ENCODE measurements at places on chromosomes 12 and 14.

DNA sequence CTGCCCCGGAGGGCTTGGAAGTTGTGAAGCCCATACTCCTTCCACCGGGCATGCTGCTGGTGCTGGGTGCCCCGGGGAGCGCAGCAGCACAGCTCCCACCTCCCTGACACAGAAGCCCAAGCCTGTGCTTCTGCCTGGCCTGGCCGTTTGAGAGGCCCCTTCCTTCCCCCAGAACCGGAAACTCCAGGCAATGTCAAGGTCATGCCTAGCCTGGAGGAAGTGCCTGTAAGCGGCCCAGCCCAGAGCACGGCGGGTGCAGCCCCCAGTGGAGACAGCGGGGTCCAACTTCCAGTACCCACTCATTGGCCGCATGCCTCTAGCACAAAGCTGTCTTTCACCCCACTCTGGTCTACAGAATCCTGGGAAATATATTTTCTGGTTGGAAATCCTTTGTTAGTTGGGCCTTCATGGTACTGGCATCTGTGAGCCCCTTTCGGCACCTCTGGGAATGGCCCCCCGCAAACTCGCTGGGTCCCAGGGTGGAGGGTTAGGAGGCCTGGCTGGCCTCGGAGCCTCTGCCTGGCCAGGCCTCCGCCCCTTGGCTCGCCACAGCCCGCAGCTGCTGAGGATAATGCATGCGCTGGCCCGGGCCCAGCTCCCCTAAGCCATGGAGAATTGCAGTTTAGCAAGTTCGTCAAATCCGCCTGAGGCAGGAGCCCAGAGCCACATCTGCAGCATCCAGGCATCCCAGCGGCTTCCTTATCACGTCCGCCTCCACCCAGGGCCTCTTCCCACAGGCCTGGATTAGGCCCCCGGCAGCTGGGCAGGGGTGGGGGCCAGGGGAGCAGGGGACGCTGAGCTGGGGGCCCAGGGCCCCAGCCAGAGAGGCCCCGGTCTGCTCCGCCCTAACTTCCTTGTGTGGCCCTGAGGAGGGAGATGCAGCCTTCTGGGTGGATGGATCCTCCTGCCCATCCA lies 48.9 kb upstream of the DLK1 start:
- DNase-seq: peak; percentile 57

- DNase-seq: no peak
These were observed 371.5 kb downstream of the ALG10 start for GRCh38 chr12:34393821-34394150.

DNA sequence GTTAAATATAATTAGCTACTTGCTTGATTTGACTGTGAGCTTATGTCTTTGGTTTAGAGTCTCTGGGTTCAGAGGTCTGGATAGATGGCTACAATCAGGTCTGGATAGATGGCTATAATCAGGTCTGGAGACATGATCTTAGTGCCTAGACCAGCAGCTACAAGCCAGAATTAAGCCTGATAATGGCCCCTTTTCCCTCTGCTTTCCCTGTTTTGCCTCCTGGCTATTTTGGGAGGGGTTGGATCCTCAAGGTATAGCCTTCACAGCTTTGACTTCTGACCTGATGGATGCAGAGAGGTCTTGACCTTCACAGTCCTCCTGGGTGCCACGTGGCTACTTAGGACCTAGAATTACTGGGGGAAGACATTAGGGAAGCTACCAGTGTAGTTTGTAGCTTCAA lies 877.7 kb downstream of the GALC start:
- DNase-seq: no peak

- no peak for DNase-seq
These were observed 160.7 kb upstream of the ARID2 start for GRCh38 chr12:45568808-45569207.

GRCh38 chr12:95066091-95066855 lies 7.1 kb downstream of the NR2C1 start:
- no peak for DNase-seq

GRCh38 chr14:100694579-100695422 lies 31.9 kb upstream of the DLK1 start:
- no peak for DNase-seq

DNA sequence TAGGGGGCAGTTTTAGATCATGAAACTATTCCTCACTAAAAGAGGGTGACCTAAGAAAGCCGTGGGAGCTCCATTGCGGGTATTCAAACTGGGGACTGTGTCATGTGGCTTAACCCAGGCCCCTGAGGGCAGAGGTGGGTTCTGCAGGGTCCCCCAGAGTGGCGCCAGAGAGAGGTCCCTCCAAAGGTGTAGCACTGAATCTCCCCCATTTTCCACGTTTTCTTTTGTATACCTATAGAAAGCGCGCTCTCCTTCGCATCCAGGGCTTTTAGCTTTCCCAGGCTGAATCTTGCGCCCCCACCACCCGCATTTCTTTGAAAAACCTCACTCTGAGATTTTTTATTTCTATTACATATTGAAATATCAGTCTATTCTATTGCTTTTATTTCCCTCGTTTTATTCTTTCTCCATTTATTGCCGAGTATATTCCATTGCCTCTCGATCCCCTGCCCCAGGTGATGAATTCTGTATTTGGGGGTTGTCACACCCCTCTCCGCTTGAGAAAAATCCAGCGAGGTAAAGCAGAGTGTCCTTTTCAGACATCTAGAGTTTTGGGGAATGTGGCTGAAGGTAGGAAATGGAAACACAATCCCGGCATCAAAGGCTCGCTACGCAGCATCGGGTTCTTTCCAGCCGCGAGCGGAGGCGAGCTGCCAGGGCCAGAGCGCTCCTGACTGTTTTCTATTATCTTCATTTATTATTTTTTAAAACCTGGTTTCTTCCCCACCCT lies 870 bp upstream of the HOXC13 start:
- DNase-seq: no peak

GRCh38 chr12:65822732-65823512 lies 1.4 kb upstream of the HMGA2 start:
- DNase-seq: no peak

DNA sequence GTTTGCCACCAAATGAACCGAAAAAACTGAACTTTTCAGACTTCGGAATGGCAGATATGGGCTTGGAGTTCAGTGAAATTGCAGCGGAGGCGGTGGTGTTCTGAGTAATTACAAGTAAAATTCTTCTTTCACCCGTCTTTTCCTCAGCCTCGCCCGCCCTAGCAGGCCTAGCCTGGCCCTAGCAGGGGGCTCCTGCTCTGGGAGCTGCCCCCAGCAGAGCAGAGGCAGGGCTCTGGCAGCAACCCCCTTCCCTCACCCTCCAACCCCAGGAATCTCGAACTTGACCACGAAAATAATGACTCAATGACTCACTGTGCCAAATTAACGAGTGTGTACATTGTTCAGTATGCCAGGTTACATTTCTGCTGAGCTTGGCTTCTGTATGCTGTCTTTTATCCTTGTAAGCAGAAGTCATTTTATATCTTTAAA lies 1.1 kb downstream of the PAPLN start:
- DNase-seq: no peak

DNA sequence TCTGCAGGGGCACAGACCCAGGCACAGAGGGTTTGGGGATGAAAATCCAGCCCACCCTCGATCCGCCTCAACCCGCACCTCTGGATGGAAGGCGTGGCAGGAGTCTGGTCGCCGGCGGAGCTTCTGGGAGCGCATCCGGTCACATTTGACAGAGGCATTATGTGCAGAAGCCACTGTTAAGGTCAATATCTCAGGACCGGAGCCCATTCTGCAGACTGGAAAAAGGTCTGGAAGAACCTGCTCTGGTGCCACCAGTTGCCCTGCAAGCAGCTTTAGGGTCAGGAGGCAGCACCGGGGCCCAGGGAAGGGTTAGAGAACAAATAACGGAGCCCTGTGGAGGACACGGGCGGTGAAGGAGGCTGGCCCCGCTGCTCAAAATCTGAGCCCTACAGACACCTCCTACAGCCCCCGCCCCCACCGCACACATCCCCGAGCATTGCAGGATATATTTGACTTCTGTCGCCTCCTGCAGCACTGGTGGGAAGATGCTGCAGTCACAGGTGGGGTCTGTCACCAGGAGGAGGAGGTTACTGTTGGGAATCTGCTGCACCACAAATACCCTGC lies 25.1 kb upstream of the LRTM2 start:
- DNase-seq: no peak

DNA sequence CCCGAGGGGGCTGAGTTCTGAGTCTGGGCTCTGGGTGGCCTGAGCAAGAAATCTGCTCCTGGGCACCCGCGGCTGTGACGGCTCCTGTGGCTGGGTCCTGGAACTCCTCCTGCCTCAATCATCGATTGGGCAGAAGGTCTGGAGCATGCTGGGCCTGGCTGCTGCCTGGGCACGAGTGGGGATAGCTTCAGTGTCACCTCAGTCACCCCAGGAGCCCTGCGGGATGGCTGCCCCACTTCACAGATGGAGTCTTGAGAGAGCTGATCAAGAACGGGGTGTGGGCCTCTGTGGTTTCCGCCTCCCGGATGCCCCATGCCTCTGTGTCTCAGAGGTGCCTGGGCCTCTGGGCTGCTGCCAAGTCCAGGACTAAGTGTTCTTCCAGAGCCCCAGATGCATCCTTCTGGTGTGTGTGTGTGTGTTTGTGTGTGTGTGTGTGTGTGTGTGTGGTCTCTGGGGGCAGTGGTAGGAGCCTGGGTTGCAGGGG lies 185.6 kb upstream of the C14orf180 start:
- no peak for DNase-seq

DNA sequence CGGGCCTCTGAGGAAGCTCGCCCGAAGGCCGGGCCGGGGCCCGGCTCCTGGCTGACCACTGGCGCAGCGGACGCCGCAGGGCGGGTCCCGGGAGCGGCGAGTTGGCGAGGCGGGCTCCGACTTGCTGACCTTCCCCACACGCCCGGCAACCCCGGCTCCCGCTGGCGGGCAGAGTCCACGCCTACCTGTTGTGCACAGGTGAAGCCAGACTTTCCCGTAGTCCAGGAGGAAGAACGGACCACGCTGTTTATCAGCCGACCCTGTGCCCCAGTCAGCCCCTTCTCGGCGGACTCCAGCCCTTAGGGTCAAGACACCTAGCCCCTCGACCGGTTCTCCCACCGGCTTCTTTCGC lies 407 bp downstream of the HEATR5A start:
- no peak for DNase-seq

GRCh38 chr14:103436533-103436932 lies 51.3 kb downstream of the MARK3 start:
- DNase-seq: no peak

- DNase-seq: no peak
These were observed 59.6 kb downstream of the DACT1 start for GRCh38 chr14:58697266-58697929.

DNA sequence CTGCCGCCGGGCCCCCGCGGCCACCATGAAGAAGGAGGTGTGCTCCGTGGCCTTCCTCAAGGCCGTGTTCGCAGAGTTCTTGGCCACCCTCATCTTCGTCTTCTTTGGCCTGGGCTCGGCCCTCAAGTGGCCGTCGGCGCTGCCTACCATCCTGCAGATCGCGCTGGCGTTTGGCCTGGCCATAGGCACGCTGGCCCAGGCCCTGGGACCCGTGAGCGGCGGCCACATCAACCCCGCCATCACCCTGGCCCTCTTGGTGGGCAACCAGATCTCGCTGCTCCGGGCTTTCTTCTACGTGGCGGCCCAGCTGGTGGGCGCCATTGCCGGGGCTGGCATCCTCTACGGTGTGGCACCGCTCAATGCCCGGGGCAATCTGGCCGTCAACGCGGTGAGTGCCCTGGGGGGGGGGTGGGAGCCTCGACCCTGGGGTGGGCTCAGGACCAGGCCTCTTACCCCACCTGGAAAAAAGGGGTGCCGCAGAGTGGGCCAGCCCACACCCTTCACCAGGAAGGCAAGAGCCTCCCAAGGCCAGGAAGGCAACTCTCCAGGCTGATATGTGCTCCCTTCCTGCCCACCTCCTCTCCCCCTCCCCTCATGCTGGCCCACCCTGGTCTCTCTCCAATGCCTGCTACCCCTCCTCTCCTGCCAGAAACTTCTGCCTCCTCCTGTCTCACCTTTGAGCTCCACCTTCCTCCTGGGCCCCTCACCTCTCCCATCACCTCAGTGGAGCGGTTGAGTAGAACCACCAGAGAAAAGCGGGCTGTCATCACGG lies 507 bp downstream of the AQP5 start:
- no peak for DNase-seq
